Naive B cell (primary cell): ENCODE measurements at places on chromosomes 5 and 9.

DNA sequence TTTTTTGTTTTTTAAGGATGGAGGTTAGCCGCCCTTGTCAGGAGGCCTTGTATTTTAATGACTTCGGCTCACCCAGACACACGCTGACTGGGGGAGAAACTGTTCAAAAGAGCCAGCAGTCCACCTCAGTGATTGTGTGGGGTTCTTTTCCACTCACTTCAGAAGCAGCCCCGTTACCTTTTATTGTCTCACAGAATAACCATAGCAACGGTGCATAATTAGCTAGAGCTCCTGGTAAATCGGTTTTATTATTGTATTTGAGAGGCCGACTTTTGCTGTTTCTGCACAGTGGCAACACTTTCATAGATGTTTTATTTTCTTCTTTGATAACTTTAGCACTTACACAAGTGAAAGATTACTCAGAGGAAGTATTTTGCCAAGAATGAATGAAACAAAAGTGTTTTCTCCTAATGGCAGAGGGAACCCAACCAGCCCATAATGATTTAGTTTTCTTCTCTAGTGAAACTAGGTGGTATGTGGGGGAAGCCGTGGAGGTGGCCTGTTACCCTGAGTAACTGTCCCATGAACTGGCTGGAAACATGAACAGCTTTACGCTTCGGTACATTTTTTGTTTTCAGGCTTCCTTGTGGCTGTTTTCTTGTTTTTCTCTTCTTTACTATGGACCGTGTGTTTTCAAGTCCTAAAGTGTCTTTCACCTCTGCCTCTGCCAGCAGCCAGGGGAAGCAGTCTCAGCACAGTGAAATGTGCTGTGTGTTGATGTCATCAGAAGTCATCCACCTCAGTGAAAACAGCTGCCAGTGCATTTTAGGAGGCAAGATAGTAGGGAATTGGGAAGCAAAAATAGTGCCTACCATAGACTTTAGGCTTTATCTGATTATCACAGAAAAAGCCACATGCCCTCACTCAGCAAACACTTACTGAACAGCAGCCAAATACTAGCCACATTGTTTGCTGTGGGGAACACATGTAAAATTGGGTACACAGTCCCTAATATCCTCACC, 414.7 kb downstream of the KDM4C start:
- DNase-seq = no peak

GRCh38 chr5:138649775-138650174, 74.6 kb upstream of the HSPA9 start:
- DNase-seq = no peak

GRCh38 chr9:69331444-69331843, 6.4 kb downstream of the ENTREP1 start:
- DNase-seq = no peak

DNA sequence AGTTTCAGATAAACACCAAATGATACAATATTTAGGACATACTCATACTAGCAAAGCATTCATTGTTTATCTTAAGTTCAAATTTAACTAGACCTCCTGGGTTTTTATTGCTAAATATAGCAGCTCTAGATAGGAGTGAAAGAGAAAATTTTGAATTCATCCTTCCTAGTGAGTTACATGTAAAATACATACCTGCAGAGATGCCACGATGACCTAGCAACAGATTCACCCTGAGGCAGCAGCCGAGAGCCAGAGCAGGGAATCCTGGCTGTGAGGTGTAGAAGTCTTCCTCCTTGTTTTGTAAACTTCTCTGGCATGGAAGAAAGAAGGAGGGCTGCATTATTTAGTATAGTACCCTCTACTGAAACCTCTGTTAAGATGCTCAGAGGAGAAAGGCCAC, 25.9 kb upstream of the GABRP start:
- DNase-seq = no peak

DNA sequence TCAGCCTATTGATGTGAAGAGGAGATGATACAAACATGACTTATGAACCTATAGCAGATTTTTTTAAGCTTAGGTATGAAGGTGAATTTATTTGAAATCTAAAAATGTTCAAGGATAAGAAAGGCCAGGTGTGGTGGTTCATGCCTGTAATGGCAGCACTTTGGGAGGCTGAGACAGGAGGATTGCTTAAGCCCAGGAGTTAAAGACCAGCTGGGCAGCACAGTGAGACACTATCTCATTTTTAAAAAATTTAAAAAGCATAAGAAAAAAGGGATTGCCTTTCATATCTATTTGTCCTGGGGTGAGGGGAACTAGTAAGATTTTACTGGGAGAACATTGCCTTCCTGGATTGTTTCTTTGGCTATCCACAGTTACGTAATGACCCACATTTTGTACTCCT, 40.8 kb upstream of the SRP19 start:
- DNase-seq = no peak

DNA sequence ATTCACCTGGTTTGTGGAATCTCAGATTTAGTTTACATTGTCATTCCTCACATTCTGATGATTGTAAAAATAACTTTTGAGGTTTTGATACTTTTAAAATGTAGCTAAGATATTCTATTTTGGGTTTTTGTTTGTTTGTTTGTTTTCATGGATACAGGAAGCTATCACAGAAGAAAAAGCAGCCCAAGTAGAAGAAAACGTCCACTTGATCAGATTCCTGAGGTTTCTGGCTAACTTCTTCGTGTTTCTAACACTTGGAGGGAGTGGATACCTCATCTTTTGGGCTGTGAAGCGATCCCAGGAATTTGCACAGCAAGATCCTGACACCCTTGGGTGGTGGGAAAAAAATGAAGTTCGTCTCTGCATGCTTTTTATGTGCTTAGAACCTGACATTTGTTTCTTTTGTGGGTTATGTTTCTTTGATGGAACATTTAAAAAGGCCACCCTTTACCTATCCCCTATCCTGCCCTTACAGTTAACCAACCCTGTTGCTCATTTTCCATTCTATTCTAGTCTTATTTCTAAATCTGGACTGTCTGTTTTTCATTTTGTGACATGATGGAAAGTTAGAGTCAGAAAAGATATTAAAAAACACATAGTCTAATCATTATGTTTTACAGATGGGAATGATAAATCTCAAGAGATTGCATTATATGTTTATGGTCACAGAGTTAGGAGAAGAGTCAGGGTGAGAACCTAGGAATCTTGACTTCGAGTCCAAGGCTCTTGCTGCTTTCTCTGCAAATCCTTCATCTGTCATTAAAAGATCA, 163.7 kb downstream of the ALDH1A1 start:
- DNase-seq = no peak

GRCh38 chr5:132411304-132412013, 41.9 kb downstream of the SLC22A5 start:
- no peak for DNase-seq

- DNase-seq = no peak
These were observed 6.6 kb upstream of the FBP2 start for GRCh38 chr9:94600258-94600657.

- no peak for DNase-seq
These were observed 18.5 kb downstream of the IFNA5 start for GRCh38 chr9:21286659-21287058.

DNA sequence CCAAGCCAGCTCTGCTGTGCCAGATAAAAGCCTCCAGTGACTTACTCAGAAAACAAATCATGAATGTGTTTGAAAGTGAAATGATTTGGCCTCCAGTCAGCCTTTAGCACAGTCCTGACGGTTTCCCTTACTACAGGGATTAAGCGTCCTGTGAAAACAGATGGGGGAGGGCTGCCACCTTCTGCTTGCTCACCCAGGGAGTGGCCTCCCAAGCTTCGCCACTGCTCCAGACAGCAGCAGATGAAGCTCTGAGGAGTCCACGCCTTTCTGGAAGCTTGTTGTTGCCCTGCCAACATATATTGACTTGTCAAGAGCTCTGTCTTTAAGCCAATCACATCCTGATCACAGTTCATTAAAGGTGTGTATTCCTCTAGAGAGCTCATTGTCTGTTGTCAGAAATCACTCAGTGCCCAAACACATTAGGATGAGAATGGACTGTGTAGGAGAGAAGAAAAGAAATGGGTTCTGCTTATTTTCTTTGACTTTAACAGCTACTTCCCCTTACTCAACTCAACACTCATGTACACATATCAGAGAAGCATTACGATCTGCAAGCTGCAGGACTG, 4.9 kb upstream of the FYB1 start:
- no peak for DNase-seq

DNA sequence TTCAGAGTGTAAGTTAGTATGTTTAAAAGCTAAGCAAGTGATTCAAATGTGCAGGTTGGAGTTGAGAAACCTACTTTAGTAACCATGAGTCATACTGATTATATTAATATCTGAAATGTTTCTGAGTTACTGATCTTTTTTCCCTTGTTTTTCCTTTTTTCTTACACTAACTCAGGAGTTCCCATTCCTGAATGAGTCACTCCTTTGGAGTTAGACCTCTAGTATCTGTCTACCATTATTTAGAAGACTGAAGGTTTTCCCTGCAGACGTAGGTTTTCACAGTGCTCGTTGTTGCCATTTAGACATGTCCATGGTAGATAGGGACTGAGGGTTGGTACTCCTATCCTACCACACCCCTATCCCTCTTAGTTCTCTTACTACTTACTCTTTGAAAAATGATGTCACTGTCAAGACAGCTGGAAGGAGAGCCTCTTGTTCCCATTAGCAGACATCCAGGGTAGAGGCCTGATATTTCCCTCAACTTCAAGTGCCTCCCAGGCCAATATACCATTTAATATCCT, 20.2 kb downstream of the OCLN start:
- DNase-seq = no peak
